ENCODE measurements at places on chromosomes 5 and 9.

DNA sequence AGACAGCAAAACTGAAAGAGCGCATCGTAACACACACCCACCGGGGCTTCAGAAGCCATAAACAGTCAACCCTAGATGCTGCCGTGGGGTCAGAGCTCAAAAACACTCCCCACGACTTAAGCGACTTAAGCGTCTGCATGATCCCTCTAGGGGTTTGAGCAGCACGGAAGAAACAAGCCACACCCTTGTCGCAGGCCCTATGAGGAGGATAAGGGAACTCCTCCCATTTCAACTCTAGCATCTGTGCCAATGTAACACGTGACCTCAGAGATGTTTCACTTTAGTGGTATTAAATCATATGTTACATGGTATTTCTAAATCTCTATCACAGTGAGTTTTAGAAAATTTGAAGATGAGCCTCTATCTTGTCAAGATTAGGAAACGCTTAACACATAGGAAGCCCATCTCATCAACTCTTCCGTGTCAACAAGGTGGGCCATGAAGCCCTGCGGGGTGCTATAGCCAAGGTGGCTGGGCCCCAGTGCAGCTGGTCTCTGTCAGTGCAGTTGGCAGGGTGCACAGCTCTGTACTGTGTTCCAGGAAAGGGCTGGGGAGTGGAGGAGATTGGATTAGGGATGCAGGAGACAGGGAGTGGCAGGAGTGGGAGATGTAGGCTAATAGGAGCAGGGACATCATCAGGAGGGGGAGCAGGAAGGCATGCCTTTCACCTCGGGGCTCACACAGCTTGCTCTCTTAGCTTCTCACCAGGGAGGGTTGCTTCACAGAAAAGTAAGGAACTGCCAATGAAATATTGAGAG is 33.1 kb downstream of the ZCCHC9 start:
- no peak for DNase-seq

DNA sequence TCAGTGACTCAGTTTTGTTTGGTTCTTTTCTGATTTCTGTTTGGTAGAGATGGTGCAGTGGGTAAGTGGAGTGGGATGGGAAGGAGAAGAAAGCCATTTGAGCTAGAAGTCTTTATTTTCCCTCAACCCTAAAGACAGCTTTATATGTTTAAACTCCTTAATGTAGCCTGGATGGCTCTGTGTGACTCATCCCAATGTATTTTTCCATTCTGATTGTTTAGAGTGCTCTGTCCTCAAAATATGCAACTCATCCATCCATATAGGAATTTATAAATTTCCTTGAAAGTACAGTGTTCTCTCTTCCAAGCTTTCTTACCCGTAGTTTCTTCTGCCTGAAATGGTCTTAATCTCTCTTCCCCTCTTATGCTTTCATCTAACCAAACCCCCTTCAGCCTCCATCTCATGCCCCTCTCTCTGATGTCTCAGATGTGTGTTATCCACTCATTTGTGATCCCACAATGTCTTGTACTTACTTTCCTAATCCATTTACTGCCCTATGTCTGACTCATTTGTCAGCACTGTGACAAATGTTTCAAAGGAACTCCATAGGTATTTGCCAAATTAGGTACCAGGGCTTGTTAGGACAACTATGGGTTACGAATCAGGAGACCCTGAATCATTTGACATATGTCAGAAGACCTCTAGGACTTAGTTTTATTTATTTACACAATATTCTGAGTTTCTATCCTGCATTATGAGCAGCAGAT is 217.5 kb upstream of the SGCD start:
- DNase-seq: no peak

GRCh38 chr9:76793784-76794431 is 29.7 kb downstream of the PCA3 start:
- no peak for DNase-seq

DNA sequence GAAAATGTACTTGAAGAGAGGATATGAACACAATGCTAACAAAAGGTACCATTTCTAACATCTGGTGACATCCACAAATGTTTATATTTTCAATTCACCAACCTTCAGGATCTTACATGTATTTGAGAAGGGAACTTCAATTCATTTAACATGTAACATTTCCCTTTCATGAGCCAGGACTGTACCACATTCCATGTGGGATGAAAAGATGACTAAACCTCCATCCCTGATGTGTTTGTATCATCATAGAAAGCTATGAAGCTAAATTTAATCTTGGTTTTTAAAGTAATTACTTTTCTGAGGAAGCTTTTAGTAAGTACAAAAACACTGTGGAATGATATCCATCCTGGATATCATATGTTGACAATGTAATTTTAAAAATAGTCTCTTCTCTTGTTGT is 78.2 kb upstream of the GNA14 start:
- DNase-seq: no peak

- no peak for DNase-seq
Observed at GRCh38 chr5:65103756-65104440, 335.2 kb downstream of the CWC27 start.

GRCh38 chr9:77903666-77904285 is 127.8 kb downstream of the GNAQ start:
- no peak for DNase-seq

GRCh38 chr9:27347889-27348288 is 50.9 kb upstream of the EQTN start:
- no peak for DNase-seq

GRCh38 chr5:133420440-133421301 is 191.7 kb downstream of the FSTL4 start:
- no peak for DNase-seq

DNA sequence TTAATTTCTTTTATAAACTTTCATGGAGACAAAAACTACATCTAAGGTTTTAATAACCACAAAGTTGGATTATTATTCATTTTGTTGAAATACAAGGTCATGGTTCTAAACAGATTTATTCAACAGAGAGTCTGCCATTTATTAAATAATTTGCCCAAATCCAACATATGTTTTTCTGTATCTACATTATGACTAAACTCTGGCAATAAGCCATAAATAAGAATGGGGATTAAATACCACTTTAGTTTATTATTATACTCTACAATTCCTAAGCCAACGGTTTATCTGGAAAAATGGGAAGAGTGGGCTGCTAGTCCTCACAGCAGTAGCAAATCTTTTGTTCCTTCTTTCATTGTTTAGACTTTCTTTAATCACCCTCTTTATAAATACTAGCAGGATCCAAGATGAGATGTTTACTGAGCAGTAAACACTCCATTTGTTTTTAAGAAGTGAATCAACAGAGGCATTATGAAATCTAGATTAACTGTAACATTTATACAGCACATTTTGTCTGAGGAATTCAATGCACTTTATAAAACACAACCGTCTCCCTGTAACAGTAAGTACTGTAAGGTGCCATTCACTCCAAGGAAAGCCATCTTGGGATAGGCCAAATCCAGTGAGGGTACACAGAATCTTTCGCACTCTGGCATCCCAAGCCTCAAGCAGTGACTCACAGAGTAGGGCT is 89.7 kb downstream of the DROSHA start:
- no peak for DNase-seq

GRCh38 chr5:144395704-144396103 is 225.0 kb downstream of the KCTD16 start:
- DNase-seq: no peak

DNA sequence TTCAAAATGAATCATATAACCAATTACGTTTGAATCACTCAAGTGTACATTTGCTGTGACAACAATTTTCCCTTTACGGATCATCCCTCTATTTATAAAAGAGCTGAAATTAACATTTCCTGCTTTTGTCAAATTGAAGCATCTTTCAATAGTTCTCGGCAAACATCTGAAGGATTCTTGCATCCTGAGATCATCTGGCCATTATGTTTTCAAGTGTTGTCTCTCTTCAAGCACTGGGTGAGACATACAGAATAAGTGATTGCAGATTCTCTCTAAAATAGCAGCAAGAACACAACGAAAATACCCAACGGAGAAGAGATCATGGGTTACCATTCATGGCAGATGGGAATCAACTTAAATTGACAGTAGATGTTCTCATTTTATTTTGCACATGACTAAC is 283.4 kb upstream of the GRAMD2B start:
- no peak for DNase-seq

GRCh38 chr5:137696481-137696880 is 39.4 kb downstream of the KLHL3 start:
- DNase-seq: no peak

GRCh38 chr5:128736553-128736952 is 198.5 kb upstream of the FBN2 start:
- no peak for DNase-seq

DNA sequence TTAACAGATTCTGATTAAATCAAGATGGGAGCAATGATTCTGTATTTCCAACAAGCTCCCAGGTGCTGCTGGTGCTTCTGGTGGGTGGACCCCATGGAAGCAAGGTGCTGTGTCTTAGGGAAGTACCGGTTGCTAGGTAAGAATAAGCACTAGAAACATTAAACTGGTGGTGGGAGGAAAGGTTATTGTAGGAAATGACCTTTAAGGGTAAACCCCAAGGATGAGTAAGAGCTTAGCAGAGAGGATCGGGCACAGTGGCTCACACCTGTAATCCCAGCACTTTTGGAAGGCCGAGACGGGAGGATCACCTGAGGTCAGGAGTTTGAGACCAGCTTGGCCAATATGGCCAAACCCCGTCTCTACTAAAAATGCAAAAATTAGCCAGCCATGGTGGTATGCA is 16.2 kb upstream of the CREBRF start:
- no peak for DNase-seq

All from right kidney (tissue), 9 donors.